ENCODE measurements at places on chromosomes 12 and 14. TPM values are rescaled to one million over a fixed set of nuclear protein-coding genes. Genes with fewer than 3 reads are reported as not detected.

SRRM4 gene
- total RNA-seq = not detected

NT5DC3 gene
- total RNA-seq = 3.4 TPM

DNA sequence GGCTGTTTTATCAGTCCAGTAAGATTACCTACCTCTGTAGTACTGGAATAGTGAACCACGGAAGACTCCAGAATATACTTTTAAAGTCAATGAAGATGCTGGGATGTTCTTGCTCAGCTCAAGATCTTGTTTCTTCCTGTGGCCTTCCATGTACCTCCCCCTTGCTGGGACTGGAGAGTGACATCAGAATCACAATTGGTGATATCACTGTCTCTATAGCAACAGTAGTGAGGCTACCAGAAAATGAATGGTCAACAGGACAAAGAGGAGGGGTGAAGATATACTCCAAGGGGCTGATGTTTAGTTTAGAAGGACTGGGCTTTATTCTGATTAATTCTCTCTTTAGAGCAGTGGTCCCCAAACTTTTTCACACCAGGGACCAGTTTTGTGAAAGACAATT lies 3.8 kb downstream of the AKAP3 start:
- DNase-seq = no peak
- no peaks in the 10 kb centered on the region for H3K27me3 ChIP-seq
- H3K4me1 ChIP-seq = peaks cover 12% of the 10 kb centered on the region
- no peak overlapping the region for H3K27ac ChIP-seq
- H3K36me3 ChIP-seq = no peaks in the 10 kb centered on the region

- H3K4me1 ChIP-seq = peaks cover 22% of the 10 kb centered on the region
- H3K4me3 ChIP-seq = no peak overlapping the region
Measured at GRCh38 chr14:101534198-101534597, 27.1 kb upstream of the DIO3 start.

- H3K27ac ChIP-seq = no peak overlapping the region
- H3K4me1 ChIP-seq = no peaks in the 10 kb centered on the region
- no peak overlapping the region for H3K4me3 ChIP-seq
- H3K27me3 ChIP-seq = no peaks in the 10 kb centered on the region
- H3K36me3 ChIP-seq = peaks cover 34% of the 10 kb centered on the region
Measured at GRCh38 chr12:44703182-44703910, 172.8 kb downstream of the NELL2 start.

DNA sequence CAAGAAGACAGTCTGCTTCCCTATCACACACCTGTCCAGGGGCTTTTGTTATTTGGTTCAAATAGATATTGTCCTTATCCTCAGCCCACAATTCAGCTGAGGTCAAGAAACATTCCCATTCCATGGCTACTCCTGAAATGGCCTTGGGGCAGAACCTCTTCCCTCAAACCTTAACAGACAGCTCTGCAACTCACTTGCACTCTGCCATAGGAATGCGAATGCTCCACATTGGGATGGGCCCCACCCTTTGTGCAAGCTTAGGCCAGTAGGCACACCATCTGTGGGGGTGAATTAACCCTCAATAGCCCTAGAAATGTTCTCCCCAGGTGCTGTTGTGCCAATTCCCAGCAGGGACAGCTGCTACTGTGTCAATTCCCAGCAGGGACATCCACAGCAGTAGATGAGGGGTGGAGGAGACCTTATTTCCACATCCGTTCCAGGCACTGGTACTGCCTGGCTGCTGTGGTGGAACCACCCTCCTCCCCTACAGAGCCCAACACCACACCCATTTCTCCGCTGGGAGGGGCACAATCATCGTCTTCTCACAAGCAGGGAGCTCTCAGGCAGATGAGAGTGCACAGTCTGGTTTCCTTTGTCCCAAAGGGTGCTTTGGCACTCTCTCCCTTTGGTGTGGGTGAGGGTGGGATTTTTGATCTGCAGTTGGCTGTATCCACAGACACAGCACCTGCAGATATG lies 42.3 kb upstream of the GLIPR1 start:
- H3K36me3 ChIP-seq = peaks cover 4% of the 10 kb centered on the region
- peaks cover 3% of the 10 kb centered on the region for H3K27me3 ChIP-seq
- DNase-seq = no peak
- no peak overlapping the region for H3K27ac ChIP-seq

Measured in activated naive CD8-positive, alpha-beta T cell treated with anti-CD3 and anti-CD28 coated beads, Interleukin-2, amount 10 ng/mL, durations not matched to agents 7 days and 5 days (primary cell).